ENCODE measurements at places on chromosomes 12 and 14.

DNA sequence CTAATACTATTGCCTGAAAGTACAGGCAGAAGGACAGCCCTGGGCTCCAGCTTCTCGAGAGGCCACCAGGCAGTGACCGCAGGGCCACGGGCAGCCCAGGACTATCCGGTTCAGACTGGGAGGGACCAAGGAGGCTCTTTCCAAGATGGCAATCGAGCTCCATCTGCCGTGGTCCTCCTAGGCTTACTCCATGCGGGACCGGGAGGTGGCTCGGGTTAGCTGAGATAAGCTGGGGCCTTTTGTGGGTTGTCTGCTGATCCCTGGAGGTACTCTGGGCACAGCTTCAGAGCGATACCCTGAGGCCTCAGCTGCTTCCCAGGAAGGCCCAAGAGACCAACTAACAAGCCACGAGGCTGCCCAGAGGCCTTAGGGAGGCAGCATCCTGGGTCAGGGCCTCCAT is 33.1 kb downstream of the SNRNP35 start:
- DNase-seq: no peak

DNA sequence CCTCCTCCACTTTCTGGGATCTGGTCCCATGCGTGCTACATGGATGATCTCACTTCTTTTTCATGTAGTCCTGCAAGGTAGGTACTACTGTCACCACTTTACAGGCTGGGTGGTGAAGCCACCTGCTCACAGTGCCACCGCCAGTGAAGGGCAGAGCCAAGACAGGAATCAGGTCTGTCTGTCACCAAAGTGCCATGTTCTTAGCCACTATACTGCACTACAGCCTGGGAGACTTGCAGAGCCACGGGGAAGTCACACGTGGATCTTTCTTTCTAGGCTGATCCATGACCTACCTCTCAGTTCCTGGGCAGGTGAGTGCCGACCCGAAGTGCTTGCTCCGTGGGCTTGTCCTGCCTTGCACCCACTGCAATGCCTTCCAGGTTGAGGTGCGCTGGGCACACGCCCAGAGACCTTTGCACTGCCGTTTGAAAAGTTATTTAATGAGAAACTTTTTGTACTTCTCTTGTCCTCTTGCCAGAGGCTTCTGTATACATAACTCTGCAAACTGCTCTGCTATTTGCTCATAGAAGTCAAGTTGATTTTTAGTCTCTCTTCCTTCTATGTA is 19.7 kb upstream of the CLMN start:
- no peak for DNase-seq

DNA sequence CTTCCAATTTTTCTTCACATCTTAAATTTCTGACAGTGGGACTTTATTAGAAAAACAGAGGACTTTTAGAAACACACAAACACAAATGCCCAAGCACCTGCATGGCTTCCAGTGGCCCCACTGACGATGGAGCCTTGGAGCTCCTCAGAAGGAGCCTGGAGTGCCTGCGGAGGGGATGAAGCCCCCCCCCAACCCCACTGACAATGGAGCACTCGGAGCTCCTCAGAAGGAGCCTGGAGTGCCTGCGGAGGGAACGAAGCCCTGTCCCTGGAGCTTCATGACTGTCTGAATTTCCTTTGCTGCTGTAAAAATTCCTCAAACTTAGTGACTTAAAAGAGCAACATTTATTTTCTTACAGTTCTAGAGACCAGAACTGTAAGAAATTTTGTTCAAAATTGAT is 80.1 kb upstream of the VRK1 start:
- no peak for DNase-seq

GRCh38 chr12:96495841-96496545 is 6.6 kb downstream of the CFAP54 start:
- no peak for DNase-seq

DNA sequence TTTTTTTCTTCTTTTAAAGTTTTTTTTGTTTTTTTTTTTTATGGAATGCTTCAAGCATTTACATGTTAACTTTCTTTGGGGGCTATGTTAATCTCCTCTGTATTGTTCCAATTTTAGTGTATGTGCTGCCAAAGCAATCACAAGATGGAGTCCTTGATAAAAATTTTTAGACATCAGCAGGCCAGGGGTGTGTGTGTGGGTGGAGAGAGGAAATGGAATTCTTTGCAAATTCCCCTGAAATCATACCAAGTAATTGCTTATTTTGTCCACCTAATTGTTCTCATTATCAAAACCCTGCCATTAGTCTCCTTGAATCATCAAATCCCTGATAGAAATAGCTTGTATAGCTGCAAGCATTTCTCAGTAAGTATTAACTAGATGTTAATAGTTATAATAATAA is 21.7 kb downstream of the RNF212B start:
- no peak for DNase-seq

DNA sequence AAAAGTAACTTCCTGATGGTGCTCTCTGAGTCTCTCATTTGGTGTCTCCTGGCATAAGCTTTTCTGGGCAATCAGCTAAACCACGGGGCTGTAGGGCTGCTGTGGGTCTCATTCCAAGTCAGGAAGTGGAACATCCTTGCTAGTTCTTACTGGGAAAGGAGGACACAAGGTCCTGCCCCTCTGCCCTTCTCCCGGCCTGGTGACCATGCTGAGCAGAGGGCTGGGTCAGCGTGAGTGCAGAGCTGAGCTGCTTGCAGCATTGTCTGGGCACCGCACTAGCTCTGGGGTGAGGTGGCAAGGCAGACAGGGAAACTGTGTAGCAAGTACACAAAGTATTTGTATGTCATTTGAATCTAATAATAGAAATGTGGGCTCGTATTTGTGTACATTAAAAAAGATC is 45.0 kb upstream of the ASPG start:
- DNase-seq: no peak

DNA sequence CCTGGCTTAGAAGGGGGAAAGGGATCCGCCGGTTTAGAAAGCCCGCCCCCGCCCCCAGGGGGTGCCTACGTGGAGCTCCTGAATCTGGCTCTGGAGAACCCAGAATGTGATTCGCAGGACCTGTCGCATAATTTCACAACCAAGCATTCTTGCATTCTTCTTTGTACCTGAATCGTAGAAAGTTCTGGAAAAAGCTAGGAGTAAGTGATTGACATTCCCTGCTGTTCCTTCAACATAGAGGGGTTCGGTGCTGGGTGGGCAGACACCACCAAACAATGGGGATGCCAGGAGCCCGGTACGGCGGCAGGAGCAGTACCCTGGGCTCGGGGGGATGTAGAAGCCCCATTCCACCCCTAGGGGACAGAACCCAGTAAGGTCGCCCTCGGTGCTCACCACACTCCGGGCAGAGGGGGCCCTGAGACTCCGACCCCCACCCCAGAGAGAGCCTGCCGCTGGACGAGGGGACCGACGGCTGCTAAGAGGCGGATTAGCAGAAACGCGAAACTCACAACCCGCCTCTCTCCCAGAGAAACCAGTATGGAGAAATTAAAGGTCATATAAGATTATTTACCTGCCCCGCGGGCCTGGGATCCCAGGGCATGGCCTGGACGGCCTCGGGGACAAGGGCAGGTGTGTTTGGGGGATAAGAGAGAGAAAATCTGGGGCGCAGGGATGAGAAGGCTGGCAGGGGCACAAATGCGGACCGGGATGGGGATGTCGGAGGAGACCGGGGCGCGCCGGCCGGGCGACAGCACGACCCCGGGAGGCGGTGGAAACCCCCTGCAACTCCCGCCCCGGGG is 520 bp downstream of the CSRP2 start:
- no peak for DNase-seq

DNA sequence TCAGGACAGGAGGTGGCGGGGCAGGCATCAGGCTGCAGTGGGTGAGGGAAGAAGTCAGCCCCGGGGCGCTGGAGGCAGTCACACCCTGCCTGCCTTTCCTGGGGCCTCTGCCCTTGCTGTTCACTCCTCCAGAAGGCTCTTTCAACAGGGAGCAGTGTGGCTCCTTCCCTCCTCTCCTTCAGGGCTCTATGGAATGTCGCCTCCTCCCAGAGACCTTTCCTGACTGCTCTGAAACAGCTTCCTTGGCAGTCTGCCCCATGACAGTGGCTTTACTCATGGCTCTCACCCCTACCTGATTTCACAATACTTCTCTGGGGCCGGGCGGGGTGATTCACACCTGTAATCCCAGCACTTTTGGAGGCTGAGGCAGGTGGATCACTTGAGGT is 7.1 kb downstream of the RHOF start:
- no peak for DNase-seq

DNA sequence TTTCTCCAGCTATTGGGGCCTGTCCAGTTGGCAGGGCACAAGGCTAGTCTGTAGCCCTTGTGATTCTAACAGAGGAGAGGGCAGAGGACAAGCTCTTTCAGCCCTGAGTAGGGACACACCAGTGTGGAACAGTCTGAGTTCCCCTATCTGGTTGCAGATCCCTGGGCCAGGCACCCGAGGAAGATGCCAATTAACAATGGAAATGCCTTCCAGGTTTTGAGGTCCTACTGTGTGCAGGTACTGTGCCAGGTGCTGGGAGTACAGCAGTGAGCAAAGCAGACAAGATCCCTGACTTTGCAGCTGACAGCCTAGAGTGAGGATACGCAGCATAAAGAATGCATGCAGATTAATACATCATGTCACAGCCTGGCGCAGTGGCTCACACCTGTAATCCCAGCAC is 17.1 kb downstream of the DTX1 start:
- no peak for DNase-seq

Data from nucleus accumbens (tissue), 56 donors.